GM20000 (cell line): ENCODE measurements at places on chromosomes 11 and 22.

- no peak for DNase-seq
Observed at GRCh38 chr22:45997077-45997776, 20.3 kb upstream of the WNT7B start.

GRCh38 chr22:49340406-49340805 lies 487.3 kb downstream of the BRD1 start:
- DNase-seq: no peak

GRCh38 chr11:17347676-17348075 lies 3.9 kb upstream of the NCR3LG1 start:
- no peak for DNase-seq

DNA sequence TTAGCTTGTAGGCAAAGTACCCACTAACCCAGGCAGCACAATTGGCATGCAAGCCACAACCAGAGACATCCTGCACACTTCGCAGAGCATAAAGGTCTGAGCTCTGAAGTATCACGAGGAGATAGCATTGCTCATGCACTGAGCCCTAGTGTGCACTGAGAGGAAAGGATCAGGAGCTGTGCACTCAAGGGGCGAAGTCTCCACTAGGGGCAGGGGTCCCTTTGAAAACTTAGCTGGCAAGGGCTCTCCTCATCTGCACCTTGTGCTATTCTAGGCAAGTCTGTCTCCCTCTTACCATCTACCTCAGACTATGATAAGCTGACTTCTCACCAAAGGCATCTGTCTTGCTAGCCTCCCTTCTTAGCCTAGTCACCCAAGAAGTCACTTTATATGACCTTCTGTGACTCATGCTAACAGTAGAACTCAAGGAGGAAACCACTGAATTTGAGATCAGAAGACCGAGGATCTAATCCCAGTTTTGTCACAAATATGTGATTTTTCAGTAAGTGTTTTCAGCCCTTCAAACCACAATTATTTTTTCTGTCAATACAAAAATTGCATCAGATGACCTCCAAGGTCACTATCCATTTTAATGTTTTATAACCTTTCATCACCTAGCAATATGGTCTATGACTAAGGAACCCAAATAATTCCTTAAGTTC lies 1078.0 kb downstream of the NTM start:
- no peak for DNase-seq

- DNase-seq: no peak
Observed at GRCh38 chr11:71139516-71140205, 112.7 kb downstream of the SHANK2 start.

- no peak for DNase-seq
Observed at GRCh38 chr11:85531191-85531897, 95.8 kb downstream of the DLG2 start.

DNA sequence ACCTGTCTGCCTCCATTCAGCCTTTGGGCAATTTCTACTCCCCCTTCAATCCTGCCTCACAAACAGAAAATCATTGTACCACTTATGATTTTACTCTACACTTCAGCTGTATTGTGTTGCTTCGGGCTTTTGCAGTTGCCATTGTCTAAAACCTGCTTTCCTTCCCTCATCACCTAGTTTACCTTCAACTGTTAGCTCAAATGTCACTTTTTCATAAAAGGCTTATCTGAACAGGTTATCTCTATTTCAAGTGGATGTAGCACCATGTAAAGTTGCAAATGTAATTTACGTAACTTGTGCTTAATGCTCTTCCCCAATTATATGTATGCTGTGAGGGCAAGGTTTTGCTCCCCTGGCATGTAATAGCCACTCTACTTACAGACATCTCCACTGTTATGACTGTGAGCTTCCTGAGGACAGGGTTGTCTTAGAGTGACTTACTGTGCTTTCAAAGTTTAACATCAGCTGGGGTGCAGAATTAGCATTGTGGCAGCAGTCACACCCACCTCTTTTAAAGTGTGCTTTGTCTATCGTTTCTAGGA lies 5.4 kb downstream of the RPS25 start:
- no peak for DNase-seq

DNA sequence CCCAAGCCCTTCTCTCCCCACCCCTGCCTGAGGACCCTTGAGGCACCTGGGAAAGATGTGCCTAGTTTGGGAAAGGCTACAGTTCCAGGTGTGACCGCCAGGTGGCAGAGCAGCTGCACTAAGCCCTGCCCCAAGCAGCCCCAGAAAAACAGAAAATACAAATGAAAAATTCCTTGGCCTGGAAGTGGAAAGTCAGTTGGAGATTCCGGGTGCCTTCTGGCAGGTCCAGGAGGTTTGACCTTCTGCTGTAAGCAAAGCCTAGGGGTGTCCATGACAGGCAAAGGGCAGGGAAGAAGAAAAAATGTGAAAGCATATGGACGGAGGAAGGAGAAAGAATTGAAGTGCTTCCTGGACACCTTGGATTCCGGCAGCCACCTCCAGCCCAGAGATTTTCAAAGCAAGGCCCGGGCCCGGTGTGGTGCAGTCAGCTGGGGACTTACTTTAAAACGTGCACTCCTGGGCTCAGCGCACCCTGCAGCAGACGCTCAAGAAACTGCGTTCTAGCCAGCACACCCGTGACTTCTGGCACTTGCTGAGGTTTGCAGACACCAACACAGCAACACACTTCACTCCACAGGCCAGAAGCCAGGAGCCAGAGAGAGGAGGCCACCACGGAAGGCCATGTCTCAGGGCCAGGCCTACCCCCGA lies 37.3 kb upstream of the SLC22A12 start:
- peak; percentile 77 for DNase-seq

- no peak for DNase-seq
Observed at GRCh38 chr22:20890975-20891374, 26.2 kb upstream of the CRKL start.

DNA sequence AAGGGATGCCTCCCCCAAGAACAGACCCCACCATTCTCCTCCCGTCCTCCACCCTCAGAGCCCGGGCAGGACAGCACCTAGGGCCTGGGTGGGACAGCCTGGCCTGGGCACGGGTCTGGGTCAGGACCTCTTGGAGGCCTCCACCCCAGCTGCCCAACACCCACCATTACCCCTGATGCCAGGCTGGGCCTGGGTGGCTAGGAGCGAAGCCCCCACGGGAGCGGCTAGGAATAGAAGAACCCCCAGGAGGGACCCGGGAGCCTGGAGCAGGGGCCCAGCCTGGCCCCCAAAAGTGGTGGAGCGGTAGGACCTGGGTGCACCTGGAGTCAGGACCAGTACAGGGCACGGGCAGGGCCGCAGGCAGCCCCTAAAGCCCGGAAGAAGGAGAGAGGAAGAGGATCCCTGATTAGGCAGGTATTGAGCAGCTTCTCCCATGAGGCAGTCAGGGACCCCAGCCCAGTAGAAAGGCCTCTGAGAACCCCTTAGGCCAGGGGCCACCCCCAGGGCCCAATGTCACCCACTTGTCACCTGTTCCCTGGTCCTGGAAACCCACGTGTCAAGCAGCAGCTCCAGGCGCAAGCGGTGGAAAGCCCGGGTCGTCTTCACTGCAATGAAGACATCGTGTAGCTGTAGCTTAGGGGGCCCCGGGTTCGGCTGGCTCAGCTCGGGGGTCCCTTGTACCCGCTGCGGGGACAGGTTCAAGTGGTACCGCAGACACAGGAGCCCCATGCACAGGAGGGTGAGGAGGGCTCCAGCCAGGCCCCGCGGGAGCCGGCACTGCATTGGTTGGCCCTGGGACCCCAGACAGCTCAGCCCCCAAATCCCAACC lies 575 bp downstream of the MFNG start:
- peak; percentile 51 for DNase-seq

GRCh38 chr11:9060700-9061111 lies 30.7 kb downstream of the SCUBE2 start:
- DNase-seq: peak; percentile 73

GRCh38 chr11:134199531-134199930 lies 24.2 kb downstream of the NCAPD3 start:
- no peak for DNase-seq

DNA sequence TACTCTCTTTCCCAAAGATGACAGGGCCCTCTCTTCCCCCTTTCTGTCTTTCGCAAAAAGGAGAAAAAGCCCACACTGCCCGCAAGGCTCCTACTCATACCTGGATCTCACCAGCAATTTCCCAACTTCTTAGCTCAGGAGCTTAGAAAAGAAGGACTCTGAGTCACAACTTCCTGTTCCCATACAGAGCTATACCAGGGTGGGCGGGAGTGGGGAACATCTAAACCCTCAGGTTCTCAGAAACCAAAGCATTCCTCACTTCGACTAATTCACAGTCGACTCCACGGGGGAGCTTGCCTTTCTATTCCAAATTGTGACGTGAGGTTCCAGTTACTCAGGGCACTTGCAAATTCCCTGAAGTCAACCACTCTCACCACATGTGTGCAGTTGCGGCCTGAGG lies 61.9 kb downstream of the MTNR1B start:
- DNase-seq: no peak

DNA sequence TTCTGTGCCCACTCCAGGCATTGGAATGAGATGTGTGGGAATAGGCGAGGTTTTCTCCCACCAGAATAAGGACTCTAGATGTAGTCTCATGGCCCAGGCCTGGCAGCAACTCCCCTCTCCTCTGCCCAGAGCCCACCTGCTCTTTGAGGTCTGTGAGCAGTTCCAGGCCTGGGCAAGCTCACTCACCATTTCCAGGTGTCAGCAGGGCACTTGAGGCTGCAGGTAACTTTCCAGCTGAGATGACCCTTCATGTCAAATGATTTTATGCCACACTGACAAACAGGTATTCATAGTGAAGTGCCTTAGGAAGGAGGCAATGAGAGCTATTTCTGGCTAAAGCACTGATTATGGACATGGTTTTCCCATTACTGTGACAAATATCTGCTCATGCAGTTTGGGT lies 123.3 kb upstream of the CCDC90B start:
- no peak for DNase-seq

DNA sequence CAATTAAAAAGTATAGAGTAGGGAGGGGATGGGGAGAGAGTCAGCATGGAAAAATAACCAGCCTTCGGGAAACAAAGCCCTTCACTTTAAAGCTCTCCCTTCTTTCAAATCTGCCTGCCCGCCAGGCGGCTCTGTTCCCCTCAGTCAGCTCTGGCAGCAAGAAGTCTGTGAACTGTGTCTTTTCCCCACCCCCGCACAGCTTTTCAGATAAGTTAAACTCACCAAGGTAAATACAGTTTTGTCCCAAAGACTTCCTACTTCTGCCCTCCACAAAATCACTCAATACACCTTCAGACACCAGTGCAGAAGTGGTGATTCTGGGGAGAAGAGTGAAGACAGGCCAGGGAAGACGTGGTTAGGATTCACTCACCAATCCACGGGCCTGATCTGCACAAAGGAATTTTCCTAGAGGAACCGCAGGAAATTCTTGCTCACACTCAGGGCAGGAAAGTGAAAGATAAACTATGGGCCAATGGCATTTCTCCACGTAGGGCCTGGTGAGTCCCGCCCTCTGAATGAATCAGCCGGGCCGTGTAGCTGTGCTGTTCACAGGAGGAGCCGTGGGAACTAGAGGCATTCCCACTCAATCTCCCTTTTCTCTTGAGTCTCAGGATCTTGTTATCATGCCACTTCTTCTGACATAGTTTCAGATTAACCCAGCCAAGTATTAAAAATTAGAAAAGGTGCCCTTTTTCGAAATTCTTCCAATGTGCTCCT lies at the start of gene TRIM5:
Gene TRIM5, minus strand, starts transcription at position 429 of the 717 bp plus-strand sequence. CDS start 4,897 bp downstream, outside the sequence.
- peak; percentile 90 for DNase-seq

- no peak for DNase-seq
Observed at GRCh38 chr11:70501933-70502540, 103.7 kb downstream of the CTTN start.

GRCh38 chr11:7364660-7365059 lies 113.0 kb downstream of the SYT9 start:
- no peak for DNase-seq

DNA sequence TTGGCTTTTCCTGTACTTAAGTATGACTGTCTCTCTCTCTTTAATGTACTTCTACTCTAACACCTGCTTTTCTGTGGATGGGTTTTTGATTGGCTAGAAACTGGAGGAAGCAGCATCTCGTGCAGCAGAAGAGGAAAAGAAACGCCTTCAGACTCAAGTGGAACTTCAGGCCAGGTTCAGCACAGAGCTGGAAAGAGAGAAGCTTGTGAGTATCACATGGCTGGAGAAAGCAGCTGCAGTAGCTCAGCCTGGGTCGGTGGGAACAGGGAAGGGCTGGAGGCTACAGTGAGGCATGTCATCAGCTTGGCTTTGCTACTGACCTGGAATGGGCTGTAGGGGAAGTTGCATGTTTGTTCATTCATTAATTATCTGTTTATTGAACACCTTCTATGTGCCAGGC lies 74.2 kb downstream of the SWAP70 start:
- no peak for DNase-seq

DNA sequence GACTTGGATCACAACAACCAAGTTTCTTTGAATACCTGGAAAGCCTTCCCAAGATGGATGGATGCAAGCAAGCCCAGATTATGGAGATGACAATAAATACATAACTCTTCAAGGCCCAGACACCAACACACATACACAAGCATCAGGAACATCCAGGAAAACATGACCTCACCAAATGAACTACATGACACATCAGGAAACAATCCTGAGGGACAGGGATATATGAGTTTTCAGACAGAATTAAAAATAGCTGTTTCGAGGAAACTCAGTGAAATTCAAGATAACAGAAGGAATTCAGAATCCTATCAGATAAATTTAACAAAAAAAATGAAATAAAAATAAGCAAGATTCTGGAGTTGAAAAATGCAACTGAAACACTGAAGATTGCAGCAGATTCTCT lies 659.4 kb downstream of the METTL15 start:
- DNase-seq: no peak

- DNase-seq: no peak
Observed at GRCh38 chr11:7969756-7970646, 4.8 kb upstream of the NLRP10 start.

DNA sequence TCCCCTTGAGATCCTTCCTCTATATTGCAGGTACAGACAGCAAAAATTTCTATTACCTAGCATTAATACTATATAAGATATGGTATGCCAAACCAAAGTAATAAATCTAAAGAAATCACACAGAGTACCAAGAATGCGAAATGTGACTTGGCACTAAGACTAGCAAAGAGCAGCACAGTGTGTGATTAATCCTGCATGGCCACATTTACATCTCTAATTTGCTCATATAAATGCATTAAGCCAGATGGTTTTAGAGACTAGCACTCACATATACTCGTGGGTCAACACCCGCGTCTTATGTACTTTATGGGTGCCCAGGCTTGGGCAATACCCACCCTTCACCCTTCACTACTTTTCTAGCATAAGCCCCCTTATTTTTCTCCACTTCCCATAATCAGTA lies 213.2 kb downstream of the TTC28 start:
- no peak for DNase-seq

GRCh38 chr11:65551572-65552387 lies 6.4 kb downstream of the LTBP3 start:
- DNase-seq: peak; percentile 81

- peak; percentile 95 for DNase-seq
Observed at GRCh38 chr11:69088676-69089146, 40.0 kb downstream of the TPCN2 start.
